ENCODE measurements at places on chromosomes 1 and 21. TPM values are rescaled to one million over a fixed set of nuclear protein-coding genes. Genes with fewer than 3 reads are reported as not detected.

DNA sequence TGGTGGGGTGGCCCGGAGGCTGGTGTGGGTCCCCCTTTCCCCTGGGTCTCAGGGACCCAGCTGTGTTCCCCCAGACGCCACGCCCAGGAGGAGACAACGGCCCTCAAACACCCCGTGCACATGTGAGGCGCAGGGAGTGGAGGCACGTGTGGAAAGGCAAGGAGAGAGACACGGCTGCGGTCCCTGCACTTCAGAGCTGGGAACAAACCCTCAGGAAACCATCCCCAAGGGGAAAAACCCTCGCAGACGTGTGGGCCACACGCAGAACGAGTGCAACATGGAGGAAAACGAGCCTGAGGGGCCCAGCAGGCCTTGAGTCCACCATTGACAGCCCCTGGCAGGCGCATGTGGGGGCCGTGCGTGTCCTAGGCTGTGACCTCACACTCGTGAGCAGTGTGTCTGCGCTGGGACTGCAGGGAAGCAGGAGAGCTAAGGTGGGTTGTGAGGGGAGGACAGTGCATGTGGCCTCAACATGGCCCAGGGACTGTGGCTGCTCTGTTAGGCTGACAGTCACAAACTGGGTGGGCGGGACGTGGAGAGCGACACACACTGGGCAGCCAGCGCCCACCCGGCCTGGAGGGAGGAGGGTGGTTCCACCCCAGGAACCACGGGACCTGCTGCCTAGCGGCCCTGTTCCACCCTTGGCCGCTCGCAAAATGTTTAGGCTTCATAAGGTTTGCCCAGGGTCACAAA, 20.0 kb downstream of the ITGB2 start:
- no peak for DNase-seq

- no peak for DNase-seq
Observed at GRCh38 chr1:247047260-247047659, 31.4 kb downstream of the ZNF670 start.

ADGRB2 gene
- 0.75 TPM for total RNA-seq

STYXL2 gene
- total RNA-seq, result not detected

NBPF4 gene
- total RNA-seq, result 0.11 TPM

SEC16B gene
- total RNA-seq, result 0.26 TPM

RAD54L gene
- 47.9 TPM for total RNA-seq
